ENCODE measurements at places on chromosomes 7 and 10.
A peak's percentile ranks its signal among the peaks of the same experiment; 100 is the strongest.

- peak; percentile 52 for DNase-seq
These were observed 66.4 kb upstream of the STRIP2 start for GRCh38 chr7:129367700-129368388.

DNA sequence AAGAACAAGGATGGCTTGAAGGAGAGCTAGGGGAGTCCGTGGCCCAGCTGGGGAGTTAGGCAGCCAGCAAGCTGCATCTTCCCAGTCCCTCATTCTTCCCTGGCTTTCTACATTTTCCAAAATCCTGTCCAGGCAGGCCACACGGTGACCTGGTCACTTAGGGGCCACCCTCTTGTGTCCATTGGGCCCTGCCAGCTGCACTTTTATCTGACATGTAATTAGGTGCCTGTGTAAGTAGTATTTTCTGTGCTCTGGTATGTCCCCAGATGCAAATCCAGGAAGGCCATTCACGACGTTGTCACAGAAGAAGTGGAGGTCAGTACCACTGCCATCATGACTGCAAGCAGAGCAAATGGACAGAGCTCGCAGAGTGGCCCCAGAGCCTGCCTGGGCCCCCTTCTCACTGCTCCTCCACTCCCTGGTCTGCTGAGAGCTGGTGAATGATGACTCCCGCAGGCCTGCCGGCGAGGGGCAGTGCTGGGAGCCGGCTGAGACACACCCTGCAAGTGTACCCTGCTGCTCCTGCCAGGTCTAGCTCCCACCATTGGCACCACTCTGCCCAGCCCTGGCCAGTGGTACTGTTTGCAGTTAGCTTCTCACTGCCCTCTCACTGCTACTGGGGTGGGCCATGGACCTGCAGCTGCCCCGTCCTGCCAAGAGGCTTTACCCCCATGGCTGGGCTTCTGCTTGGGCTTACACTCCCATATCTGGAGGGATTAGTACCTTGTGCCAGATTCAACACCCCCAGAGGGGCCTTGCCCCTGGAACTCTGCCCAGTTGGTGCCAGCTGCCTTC is 98.2 kb downstream of the GLRX3 start:
- DNase-seq: no peak

- DNase-seq: no peak
These were observed 97.8 kb downstream of the SLC37A3 start for GRCh38 chr7:140300243-140301136.

GRCh38 chr7:37128327-37129034 is 320.2 kb downstream of the ELMO1 start:
- DNase-seq: no peak

DNA sequence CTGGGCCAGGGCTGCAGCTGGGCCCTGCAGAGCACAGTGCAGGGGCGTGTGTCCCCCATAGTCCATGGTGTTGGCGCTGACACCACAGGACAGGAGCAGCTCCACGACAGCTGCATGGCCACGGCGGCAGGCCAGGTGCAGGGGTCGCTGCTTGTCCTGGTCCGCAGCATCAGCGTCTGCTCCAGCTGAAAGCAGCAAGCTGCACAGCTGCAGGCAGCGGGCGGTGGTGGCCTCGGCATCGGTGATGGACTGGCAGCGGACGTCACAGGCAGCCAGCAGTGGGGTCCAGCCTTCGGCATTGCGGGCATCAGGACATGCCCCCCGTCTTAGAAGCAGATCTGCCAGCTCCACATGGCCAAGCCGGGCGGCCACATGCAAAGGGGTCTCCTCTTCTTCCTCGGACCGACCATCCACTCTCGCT is 6.0 kb downstream of the ASB10 start:
- DNase-seq: no peak

DNA sequence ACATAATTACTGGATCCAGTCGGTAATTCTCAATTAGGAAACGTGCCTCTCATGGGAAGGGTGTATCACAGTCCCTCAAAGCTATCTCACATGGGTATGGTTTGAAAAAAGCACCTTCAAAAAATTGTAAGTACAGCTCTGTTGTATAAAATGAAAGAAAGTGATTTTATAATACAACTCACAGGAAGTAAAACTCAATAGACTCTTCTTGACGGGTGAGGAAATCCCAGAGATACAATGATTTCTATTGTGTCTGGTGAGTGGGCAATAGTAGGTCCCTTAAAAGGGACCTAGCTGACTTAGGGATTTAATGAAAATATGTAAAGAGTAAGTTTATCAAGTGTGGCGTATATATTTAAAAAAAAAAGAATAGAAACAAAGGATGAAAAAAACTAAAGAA is 27.0 kb downstream of the TASOR2 start:
- no peak for DNase-seq

DNA sequence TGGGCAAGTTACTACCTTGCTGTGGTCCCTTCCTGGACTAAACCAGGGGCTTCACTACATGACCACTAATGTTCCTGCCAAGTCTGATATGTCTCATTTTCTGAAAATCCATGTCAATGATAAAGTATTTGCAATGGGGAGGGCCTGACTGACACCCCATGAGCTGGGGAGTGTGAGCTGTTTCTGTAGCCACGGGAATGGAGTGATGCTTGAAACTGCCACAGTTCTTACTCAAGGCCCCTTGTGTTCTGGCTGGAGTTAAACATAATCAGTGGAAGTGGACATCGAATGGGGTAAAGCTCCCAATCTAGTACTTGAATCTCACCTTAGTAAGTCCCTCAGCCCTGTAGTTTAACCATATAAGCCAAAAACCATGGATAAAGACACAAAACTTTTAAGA is 61.9 kb upstream of the PDLIM1 start:
- no peak for DNase-seq

DNA sequence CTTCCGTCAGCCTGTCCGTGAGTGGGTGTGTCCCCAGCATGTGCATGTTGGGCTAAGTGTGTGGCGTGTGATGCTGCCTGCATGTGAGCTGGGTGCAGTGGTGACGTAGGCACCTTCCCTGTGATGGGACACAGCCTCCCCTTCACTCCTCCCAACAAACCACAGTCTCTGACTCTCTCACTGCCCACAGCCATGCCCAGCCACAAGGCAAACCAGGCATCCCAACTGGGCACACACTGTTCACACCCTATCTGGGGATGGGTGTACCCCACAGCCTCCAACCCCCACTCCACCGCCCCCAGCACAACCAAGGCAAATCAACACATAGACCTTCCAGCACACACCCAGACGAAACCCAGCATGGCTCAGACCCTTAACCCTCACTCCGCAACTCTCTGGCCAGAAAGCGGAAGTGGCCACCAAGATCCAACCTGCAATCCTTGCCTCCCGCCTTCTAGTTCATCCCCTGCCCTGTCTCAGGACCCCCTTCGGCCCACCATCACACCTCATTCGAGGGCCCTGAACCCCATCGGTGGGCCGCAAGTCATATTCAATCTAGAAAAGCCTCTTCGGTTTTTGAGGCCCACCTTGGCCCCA is 10.4 kb downstream of the PSD start:
- no peak for DNase-seq

GRCh38 chr7:156932006-156932405 is 17.5 kb upstream of the NOM1 start:
- DNase-seq: no peak

- no peak for DNase-seq
These were observed 283.4 kb downstream of the TFEC start for GRCh38 chr7:115747174-115747573.

GRCh38 chr7:24192053-24192452 is 91.9 kb upstream of the NPY start:
- DNase-seq: no peak

GRCh38 chr10:7186387-7187018 is 224.3 kb downstream of the SFMBT2 start:
- no peak for DNase-seq

- DNase-seq: no peak
These were observed 34.3 kb upstream of the SMC3 start for GRCh38 chr10:110533149-110533548.

- no peak for DNase-seq
These were observed 99.4 kb upstream of the EFCAB10 start for GRCh38 chr7:105680505-105681187.

DNA sequence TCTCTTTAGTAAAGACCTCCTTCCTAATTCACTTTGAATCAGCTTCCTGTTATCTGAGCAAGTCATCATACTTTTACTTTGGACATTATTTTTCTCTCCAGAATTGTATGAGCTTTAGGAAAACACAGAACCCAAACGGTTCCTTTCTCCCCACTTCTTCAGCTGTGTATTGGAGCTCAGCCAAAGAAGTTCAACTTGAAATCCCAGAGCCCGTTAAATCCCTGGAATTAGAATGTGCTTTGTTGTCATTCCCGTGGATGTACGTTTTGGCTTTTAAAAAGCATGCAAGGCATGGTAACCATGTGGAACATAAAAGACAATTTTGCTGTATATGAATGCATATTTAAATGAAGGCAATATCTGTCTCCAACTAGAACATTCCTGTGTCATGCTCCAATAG is 46.6 kb downstream of the AGMO start:
- DNase-seq: no peak

- DNase-seq: no peak
These were observed 322.4 kb downstream of the HGF start for GRCh38 chr7:81447351-81447952.

DNA sequence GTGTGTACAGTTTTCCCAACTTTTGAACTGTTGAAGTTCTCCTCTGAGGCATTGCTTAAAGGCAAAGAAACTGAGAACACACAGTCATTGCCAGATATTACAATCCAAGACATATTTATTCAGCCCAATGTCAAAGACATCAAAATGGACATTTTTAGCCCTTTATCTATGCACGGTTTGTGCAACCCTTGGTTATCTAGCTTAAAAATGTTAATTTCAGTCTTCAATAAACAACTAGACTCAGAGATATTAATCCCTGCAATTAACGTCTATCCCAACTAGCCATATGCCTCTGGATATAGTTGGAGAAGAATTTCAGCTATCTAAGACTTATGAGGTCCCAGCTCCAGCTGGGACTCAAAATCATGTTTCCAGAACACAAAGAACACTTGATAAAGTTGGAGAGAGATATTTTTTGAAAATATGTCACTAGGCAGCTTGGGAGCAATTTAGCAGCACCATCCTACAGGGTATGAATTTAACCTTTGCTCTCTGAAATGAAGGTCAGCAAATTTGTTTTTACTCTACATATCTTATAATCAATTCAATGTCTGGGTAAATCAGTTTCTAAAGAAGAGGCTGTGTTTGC is 357.0 kb downstream of the RNLS start:
- DNase-seq: no peak

- no peak for DNase-seq
These were observed 118.1 kb upstream of the PCBD1 start for GRCh38 chr10:71006506-71006905.

GRCh38 chr7:134364619-134365037 is 47.9 kb upstream of the SLC35B4 start:
- no peak for DNase-seq

- no peak for DNase-seq
These were observed 117.7 kb downstream of the ARID5B start for GRCh38 chr10:62019013-62019684.

- DNase-seq: no peak
These were observed 168.3 kb downstream of the UBE2H start for GRCh38 chr7:129784437-129784782.

- DNase-seq: no peak
These were observed 28.6 kb downstream of the OGDH start for GRCh38 chr7:44634839-44635591.

- no peak for DNase-seq
These were observed 27.0 kb downstream of the CFAP46 start for GRCh38 chr10:132915411-132915810.

DNA sequence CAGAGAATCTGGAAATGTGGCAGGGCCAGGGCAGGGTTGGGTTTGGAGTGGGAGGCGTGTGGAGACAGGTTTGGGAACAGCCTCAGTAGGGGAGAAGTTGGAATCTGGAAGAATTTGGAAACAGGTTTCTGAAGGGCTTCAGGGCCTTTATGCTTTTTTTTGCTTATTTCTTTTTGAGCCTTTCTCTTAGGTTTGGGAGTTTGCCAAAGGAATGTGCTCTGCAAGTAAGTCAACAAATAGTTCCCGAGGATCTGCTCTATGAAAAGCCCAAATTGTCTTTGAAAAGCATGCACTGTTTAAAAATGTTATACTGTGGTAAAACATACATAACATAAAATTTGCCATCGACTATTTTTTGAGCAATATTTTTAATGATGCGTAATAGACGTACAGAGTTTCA is 86.7 kb upstream of the ADRB1 start:
- DNase-seq: no peak

DNA sequence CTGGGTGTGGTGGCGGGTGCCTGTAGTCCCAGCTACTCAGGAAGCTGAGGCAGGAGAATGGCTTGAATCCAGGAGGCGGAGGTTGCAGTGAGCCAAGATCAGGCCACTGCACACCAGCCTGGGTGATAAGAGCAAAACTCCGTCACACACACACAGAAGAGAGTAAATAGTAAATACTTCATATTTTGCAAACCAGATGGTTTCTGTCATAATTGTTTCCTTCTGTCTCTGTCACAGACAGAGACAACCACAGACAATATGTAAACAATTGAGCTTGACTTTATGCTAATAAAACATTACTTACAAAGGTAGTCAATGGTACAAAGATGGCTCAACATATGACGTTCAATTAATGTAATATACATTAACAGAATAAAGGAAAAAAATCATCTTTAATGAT is 83.7 kb downstream of the JMJD1C start:
- DNase-seq: no peak

- peak; percentile 24 for DNase-seq
These were observed 19.6 kb upstream of the CFAP46 start for GRCh38 chr10:132961787-132962622.

- DNase-seq: no peak
These were observed 80.8 kb upstream of the KLF14 start for GRCh38 chr7:130814778-130815335.

DNA sequence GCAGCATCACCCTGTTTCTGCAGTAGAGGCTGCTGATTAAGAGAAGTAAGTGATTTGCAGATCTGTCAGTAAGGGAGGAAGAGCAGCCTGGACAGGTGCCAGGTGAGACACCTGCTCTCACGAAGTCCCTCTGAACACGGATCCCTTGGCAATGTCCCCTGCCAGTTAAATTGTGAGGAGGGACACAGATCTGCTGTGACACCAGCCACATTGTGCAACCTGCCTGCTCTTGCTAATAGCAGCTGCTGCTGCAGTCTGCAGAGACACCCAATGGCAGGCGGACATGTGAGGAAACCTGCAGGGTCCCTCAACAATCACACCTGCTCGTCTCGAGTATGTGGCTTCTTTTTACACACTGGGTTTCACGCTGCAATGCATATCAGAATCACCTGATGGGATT is 31.9 kb downstream of the ANXA11 start:
- DNase-seq: no peak

DNA sequence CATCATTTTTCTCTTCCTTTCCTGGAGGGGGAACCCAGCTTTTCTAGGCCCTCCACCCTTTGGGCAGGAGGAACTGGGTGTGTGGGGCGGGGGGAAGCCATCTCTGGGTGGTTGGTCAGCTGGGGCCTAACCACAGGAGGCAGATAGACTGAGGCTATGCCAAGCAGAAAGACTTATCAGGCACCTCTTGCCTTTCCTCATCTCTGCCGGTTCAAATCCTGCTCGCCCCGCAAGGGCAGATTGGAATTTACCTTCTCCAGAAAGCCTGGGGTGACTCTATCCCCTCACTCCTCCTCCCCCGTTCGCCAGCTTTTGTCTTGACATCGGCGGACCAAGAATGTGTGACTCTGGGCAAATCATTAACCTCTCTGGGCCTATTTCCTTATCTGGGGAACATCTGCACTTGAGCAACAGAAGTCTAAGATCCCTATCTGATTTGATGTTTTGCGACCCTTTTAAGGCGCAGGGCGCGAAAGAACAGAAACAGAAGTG is 584 bp upstream of the GARS1 start:
- DNase-seq: no peak

GRCh38 chr7:954330-955238 is at the start of gene ADAP1:
Gene ADAP1, minus strand, starts transcription at chr7:954680. Its CDS starts 203 bp downstream, at chr7:954477.
- no peak for DNase-seq
